ENCODE measurements at places on chromosomes 11 and 22. TPM values are rescaled to one million over a fixed set of nuclear protein-coding genes. Genes with fewer than 3 reads are reported as not detected.

KIRREL3 gene
- total RNA-seq, result 5.3 TPM

- no peaks in the 10 kb centered on the region for H3K36me3 ChIP-seq
- H3K4me1 ChIP-seq, result peaks cover 21% of the 10 kb centered on the region
- H3K27me3 ChIP-seq, result no peaks in the 10 kb centered on the region
- H3K27ac ChIP-seq, result no peak overlapping the region
These were observed 80.8 kb downstream of the SGSM3 start for GRCh38 chr22:40451210-40451609.

- H3K27ac ChIP-seq, result peak overlapping the region; percentile 97
- H3K27me3 ChIP-seq, result no peaks in the 10 kb centered on the region
- DNase-seq, result peak; percentile 64
- H3K4me1 ChIP-seq, result peaks cover 45% of the 10 kb centered on the region
These were observed 134.3 kb downstream of the SNX19 start for GRCh38 chr11:130781931-130782330.

- H3K27ac ChIP-seq, result no peak overlapping the region
- no peaks in the 10 kb centered on the region for H3K27me3 ChIP-seq
- no peak for DNase-seq
- H3K4me1 ChIP-seq, result peaks cover 18% of the 10 kb centered on the region
- no peak overlapping the region for H3K4me3 ChIP-seq
These were observed 102.9 kb upstream of the GAL start for GRCh38 chr11:68581439-68581838.

SCGB1C1 gene
- not detected for total RNA-seq

- no peak overlapping the region for H3K27ac ChIP-seq
- DNase-seq, result no peak
- 0 out of 2 replicates have a peak, but pooled peaks cover 4% of the 10 kb centered on the region for H3K27me3 ChIP-seq
- peaks cover 7% of the 10 kb centered on the region for H3K4me1 ChIP-seq
These were observed 14.8 kb downstream of the CSF2RB start for GRCh38 chr22:36928196-36928595.

DNA sequence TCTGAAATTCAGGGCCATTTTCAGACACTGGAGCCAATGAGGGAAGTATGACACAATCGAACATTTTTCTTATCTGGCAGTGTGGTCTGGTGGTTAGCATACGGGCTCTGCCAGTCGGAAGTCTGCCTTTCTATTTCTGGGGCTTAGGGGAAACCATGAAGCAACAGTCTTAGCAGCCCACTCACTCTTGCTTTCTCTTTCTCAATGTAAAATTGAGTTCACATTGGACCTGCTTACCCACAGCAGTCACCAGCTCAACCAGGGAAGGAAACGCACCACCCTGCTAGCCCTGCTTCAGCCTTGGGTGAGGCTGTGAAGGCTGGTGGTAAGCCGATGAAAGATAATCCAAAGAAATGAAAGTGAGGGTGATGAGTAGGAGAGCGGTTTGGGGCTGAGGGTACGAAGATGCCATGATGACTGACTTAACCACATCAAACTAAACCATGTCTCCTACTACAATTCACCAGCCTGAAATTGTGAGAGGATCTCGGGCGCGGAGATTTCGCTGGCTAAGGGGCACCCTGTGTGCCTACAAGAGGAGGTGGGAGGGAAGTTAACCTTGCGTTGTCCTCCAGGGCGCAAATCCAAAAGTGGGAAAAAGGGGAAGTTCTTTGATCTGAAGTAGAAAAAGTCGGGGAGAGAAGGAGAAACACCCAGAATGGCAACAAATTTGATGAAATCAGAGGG is 2.0 kb upstream of the LMO2 start:
- H3K4me3 ChIP-seq, result no peak overlapping the region
- H3K4me1 ChIP-seq, result no peaks in the 10 kb centered on the region
- no peak overlapping the region for H3K27ac ChIP-seq
- H3K36me3 ChIP-seq, result no peaks in the 10 kb centered on the region
- DNase-seq, result no peak
- H3K27me3 ChIP-seq, result peaks cover 23% of the 10 kb centered on the region

DNA sequence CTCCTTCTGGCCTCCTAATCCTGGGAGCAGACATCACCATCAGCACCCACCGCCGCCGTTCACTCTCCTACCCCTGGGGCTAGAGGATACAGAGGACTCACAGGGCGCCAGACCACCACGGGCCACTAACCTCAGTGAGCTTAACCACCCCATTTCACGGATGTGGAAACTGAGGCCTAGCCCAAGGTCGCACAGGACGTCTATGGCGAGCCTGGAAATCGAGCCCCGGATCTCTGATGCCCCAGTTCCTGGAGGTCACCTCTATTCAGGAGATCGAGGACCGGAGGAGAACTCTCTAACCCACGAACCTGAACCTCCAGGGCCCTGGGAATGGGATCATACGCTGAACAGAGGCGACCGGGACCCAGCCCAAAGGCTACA is 349 bp downstream of the TIMM10 start:
- H3K27me3 ChIP-seq, result no peaks in the 10 kb centered on the region
- H3K4me1 ChIP-seq, result peaks cover 8% of the 10 kb centered on the region
- no peak for DNase-seq
- H3K4me3 ChIP-seq, result peak overlapping the region; percentile 61
- H3K27ac ChIP-seq, result peak overlapping the region; percentile 45
- peaks cover 39% of the 10 kb centered on the region for H3K36me3 ChIP-seq

- H3K4me3 ChIP-seq, result no peak overlapping the region
These were observed 18.8 kb upstream of the RBX1 start for GRCh38 chr22:40932396-40932795.

DNA sequence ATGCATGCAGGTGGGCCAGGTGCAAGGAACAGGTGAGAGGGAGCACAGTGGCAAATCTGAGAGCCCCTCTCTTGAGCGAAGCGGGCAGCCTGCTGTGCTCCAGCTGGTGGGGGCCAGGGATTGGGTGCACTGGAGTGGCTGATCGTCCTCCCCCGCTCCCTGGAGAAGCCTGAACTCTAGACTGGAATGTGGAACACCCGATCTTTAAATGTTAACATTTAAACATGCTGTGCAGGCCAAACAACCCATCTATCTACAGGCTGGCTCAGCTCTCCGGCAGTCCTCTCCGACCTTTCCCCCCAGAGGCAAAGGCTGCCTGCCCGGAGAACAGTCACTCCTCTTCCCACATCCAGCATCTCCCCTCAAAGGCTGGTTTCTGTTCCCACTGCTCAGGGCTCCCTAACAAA is 5.1 kb downstream of the MRGPRF start:
- peaks cover 64% of the 10 kb centered on the region for H3K4me1 ChIP-seq
- H3K27ac ChIP-seq, result peak overlapping the region; percentile 97
- H3K27me3 ChIP-seq, result no peaks in the 10 kb centered on the region
- DNase-seq, result peak; percentile 70
- H3K36me3 ChIP-seq, result peaks cover 45% of the 10 kb centered on the region
- no peak overlapping the region for H3K4me3 ChIP-seq

- peaks cover 48% of the 10 kb centered on the region for H3K36me3 ChIP-seq
- peak overlapping the region; percentile 98 for H3K4me3 ChIP-seq
- peaks cover 18% of the 10 kb centered on the region for H3K4me1 ChIP-seq
- H3K27me3 ChIP-seq, result no peaks in the 10 kb centered on the region
These were observed 194 bp downstream of the SF1 start for GRCh38 chr11:64778223-64778472.

- no peaks in the 10 kb centered on the region for H3K27me3 ChIP-seq
- no peak for DNase-seq
- peak within 1 kb of the TSS; percentile 14 for H3K4me3 ChIP-seq
- H3K27ac ChIP-seq, result no peak within 1 kb of the TSS
- H3K4me1 ChIP-seq, result no peaks in the 10 kb centered on the region
These were observed at the start of gene NAALAD2 for GRCh38 chr11:90134478-90135003. NAALAD2 (plus strand) TSS chr11:90134663; CDS start chr11:90134759, 96 bp downstream.

- peak overlapping the region; percentile 68 for H3K27ac ChIP-seq
- no peaks in the 10 kb centered on the region for H3K27me3 ChIP-seq
- DNase-seq, result peak; percentile 73
- peaks cover 26% of the 10 kb centered on the region for H3K4me1 ChIP-seq
- H3K36me3 ChIP-seq, result peaks cover 54% of the 10 kb centered on the region
These were observed 15.4 kb downstream of the BAD start for GRCh38 chr11:64268893-64269539.

GRCh38 chr22:17637490-17638181 is 921 bp upstream of the BCL2L13 start:
- peak overlapping the region; percentile 98 for H3K27ac ChIP-seq
- H3K4me3 ChIP-seq, result peak overlapping the region; percentile 83
- peaks cover 28% of the 10 kb centered on the region for H3K4me1 ChIP-seq
- DNase-seq, result no peak
- H3K27me3 ChIP-seq, result no peaks in the 10 kb centered on the region

FAM227A gene
- 0.42 TPM for total RNA-seq

MIOX gene
- not detected for total RNA-seq

GRAP2 gene
- 0.61 TPM for total RNA-seq

PDE2A gene
- not detected for total RNA-seq

SLC22A9 gene
- total RNA-seq, result not detected

- no peak overlapping the region for H3K27ac ChIP-seq
- no peak overlapping the region for H3K4me3 ChIP-seq
- DNase-seq, result no peak
- no peaks in the 10 kb centered on the region for H3K36me3 ChIP-seq
These were observed 305.0 kb downstream of the TBC1D22A start for GRCh38 chr22:47067321-47067890.

- H3K36me3 ChIP-seq, result no peaks in the 10 kb centered on the region
- DNase-seq, result no peak
- H3K27ac ChIP-seq, result no peak overlapping the region
These were observed 35.6 kb upstream of the SYT7 start for GRCh38 chr11:61616434-61616833.

GRCh38 chr11:22730319-22730718 is 63.9 kb downstream of the GAS2 start:
- H3K27me3 ChIP-seq, result no peaks in the 10 kb centered on the region
- no peaks in the 10 kb centered on the region for H3K36me3 ChIP-seq
- no peak overlapping the region for H3K4me3 ChIP-seq
- H3K27ac ChIP-seq, result no peak overlapping the region
- no peak for DNase-seq

SMIM35 gene
- total RNA-seq, result not detected

DNA sequence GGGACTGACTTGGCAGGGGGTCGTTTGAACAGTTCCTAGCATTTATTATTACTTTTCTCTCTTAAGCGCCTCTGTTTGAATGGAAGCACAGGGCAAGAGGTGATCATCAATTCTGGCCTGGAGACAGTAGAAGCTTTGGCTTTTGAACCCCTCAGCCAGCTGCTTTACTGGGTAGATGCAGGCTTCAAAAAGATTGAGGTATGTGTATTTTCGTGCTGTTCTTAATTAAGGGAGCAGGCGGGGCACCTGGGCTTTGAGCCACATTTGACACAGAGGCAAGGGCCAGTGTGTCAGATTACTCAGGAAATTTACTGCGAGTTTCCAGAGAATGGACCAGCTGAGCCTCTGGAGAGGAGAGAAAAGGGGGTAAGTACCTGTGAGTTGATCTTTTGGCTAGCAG is 102.4 kb upstream of the SORL1-AS1 start:
- no peak for DNase-seq
- H3K27ac ChIP-seq, result no peak overlapping the region
- H3K4me1 ChIP-seq, result no peaks in the 10 kb centered on the region
- no peak overlapping the region for H3K4me3 ChIP-seq
- no peaks in the 10 kb centered on the region for H3K27me3 ChIP-seq

- H3K4me3 ChIP-seq, result no peak overlapping the region
- H3K4me1 ChIP-seq, result no peaks in the 10 kb centered on the region
- 0 out of 2 replicates have a peak, but pooled peaks cover 6% of the 10 kb centered on the region for H3K27me3 ChIP-seq
- H3K36me3 ChIP-seq, result no peaks in the 10 kb centered on the region
- DNase-seq, result no peak
These were observed 3.5 kb downstream of the MUC5B start for GRCh38 chr11:1226226-1226985.

DNA sequence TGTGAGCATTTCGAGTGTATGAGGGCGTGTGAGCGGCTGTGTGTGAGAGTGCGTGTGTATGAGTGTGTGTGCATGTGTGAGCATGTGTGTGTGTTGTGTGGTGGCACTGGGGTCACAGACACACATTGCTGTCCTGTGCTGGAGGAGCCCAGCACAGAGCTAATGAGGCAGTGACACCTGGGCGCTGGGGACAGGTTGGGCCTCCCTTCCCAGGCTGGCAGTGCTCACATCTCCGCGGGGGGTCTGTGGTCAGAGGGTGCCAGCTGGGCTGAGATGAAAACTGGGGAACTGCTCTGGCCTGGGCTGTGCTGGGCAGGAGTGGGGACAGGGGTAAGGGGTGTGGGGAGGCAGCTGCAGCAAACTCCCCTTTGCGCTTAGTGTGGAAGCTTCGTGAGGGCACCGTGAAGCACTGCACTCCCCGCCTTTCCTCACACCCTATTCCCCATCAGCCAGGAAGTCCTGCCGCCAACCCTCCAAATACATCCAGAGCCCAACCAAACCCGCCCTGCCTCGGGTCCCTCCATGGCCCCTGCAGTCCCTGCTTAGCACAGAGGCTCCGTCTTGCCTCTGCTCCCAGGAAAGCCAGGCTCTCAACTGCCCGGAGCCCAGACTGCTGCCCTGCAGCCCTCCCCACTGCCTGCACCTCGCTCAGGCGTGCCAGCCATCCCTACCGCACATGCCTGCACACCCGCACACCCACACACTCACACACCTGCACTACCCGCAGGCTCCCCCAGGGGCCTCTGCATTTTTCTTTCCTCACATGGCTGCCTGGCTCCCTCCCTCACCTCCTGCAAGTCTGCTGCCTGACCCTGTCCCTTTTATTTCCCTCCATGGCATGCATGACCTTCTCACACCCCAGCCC is 62.0 kb upstream of the THY1 start:
- H3K4me1 ChIP-seq, result peaks cover 8% of the 10 kb centered on the region
- no peaks in the 10 kb centered on the region for H3K36me3 ChIP-seq
- no peak overlapping the region for H3K4me3 ChIP-seq

DNA sequence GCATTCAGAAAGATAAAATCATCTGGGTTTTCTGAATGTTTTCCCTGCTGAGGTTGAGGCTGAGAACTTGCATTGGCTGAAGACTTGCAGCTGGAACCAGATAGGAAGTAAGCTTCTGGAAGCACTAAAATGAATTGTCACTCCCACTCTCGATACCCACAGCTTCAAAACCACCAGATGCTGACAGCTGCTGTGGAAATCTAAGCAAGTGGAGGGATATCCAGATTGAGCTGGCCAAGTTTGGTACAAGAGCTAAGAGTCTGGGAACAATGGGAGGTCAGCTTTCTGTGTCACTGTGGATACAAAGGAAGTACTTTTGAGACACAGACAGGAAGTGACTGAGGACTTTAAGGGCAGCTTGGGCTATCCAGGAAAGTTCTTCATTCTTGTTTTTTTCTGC is 51.3 kb upstream of the CD44 start:
- H3K27ac ChIP-seq, result no peak overlapping the region
- DNase-seq, result no peak

- H3K27ac ChIP-seq, result no peak overlapping the region
- no peak overlapping the region for H3K4me3 ChIP-seq
- no peaks in the 10 kb centered on the region for H3K36me3 ChIP-seq
- no peaks in the 10 kb centered on the region for H3K4me1 ChIP-seq
These were observed 7.5 kb downstream of the FXYD6 start for GRCh38 chr11:117868815-117869561.
